ENCODE measurements at places on chromosomes 4 and X.
A peak's percentile ranks its signal among the peaks of the same experiment; 100 is the strongest.

- no peak for DNase-seq
Measured at GRCh38 chrX:10923466-10923865, 187.7 kb upstream of the HCCS start.

GRCh38 chrX:103918571-103919269 is 43.7 kb upstream of the TMSB15B start:
- DNase-seq: peak; percentile 52

DNA sequence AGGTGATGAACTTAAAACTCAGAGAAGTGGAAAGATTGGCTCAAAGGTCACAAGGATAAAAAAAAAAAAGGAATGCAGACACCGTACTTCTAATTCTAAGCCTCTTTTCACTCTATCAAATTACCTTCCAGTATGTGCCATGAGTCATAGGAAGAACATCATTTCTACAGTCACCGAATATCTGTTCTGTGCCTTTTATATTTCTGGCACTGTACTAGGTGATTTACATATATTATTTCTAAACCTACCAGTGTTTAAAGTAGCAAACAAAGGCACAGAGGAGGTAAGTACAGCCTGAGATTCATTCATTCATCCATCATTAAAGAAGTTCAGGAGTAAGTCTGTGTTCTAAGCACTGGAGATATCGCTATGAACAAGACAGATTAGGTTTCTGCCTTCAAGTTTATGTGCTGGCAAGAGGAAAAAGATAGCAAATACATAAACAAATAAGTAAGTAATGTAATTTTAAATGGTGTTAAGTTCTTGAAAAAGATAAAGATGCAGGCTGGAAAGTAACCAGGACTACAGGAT is 65.3 kb downstream of the PALLD start:
- DNase-seq: no peak

DNA sequence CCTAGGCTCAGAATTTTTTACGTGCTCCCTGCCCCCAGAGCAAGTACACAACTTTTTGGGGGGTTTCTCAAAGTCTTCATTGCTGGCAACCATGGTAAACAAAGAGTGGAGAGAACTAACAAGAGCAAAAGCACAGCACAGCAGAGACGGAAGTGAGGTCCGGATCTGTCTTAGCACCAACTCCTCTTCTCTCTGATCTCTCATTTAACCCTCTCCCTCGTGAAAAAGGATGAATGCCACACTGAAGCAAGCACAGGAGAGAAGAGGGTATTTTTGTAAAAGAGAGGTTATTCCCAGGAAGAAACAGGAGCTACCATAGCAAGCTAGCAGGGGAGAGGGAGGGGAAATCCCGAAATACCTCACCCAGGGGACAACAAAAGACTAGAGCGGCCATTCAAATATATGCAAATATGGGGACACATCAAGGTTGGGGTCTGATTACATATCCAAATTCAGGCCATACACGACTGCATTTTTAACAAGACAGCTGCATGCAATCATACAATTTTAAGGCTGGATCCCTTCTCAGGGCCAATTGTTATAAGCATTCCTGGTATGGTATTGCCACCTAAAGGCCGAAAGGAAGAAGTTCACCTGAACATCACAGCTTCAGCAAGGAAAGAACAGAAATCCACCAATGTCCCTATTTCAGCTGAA is 46.6 kb downstream of the CD40LG start:
- peak; percentile 27 for DNase-seq

DNA sequence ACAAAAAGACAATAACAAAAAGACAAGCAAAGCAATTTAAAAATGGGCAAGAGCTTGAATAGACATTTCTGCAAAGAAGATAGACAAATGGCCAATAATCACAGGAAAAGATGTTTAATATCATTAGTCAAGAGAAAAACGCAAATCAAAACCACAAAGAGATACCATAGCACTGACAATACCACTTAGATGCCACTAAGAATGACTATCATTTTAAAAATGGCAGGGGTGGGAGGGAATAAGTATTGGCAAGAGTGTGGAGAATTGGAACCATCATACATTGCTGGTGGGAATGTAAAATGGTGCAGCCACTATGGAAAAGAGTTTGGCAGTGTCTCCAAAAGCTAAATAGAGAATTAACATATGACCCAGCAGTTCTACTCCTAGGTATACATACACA is 15.1 kb upstream of the EXOC1 start:
- DNase-seq: no peak

- no peak for DNase-seq
Measured at GRCh38 chr4:157023941-157024340, 52.0 kb upstream of the GLRB start.

GRCh38 chrX:134313418-134313817 is 76.4 kb downstream of the CCDC160 start:
- DNase-seq: no peak

DNA sequence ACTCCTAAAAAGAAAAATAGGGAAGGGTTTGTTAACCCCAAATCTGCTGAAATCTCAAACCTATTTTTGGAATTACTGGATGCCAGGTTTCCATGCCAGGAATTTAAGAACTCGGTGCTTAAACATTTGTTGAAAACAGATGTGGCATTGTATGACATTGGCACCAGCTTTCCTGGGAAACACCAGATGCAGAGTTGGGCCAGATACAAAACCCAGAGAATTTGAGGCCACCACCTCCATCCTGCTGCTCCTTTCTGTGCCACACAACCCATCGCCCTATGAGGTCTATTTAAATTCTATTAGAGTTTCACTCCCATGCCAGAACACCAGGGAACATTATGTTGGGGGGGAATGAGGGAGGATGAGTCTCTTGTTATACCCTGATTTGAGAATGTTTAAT is 71.7 kb downstream of the ARAP2 start:
- DNase-seq: no peak

GRCh38 chr4:88706574-88706973 is 8.9 kb upstream of the NAP1L5 start:
- DNase-seq: no peak

- peak; percentile 29 for DNase-seq
Measured at GRCh38 chrX:71253253-71254091, 468 bp downstream of the ZMYM3 start.

DNA sequence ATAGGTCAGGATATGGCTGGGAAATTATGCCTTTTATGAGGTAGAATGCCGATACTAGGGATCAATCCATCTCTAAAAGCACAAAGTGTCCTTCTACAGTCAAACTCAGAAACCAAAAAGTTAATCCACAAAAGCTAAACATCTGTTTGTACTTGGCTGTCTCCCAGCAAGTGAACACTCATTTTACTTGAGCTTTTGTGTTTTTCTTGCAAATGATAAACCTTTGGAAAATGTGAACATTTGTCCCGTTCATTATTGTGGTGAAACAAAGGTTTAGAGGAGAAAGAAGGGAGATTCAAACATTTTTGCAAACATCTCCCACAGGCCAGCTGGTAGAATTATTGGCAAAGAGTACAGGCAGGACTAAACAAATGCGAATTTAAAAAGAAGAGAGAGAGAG is 300.6 kb upstream of the SPANXN1 start:
- no peak for DNase-seq

DNA sequence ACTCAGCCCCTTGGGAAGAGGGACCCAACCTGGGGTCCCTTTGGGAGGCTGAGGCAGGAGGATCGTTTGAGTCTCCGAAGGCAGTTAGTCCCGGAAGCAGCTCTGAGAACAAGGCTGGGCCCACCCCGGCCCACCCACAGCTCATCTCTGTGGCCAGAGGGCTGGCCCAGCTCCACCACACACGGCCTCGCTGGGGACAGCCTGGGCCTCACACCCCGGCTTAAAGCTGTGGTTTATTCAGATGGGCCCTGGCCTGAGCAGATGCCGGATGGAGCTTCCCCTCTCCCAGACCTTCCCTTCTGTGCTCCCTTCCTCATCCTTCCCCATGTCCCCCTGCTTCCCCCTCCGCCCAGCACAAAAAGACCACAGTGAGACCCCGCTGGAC is 54.4 kb downstream of the FAM53A start:
- DNase-seq: no peak

GRCh38 chr4:41058426-41058825 is 155.9 kb downstream of the APBB2 start:
- DNase-seq: no peak

GRCh38 chr4:3508542-3508941 is 23.7 kb downstream of the LRPAP1 start:
- DNase-seq: no peak

GRCh38 chr4:107071108-107071507 is 35.0 kb upstream of the DKK2 start:
- DNase-seq: no peak

GRCh38 chr4:107261241-107261874 is 225.2 kb upstream of the DKK2 start:
- no peak for DNase-seq

DNA sequence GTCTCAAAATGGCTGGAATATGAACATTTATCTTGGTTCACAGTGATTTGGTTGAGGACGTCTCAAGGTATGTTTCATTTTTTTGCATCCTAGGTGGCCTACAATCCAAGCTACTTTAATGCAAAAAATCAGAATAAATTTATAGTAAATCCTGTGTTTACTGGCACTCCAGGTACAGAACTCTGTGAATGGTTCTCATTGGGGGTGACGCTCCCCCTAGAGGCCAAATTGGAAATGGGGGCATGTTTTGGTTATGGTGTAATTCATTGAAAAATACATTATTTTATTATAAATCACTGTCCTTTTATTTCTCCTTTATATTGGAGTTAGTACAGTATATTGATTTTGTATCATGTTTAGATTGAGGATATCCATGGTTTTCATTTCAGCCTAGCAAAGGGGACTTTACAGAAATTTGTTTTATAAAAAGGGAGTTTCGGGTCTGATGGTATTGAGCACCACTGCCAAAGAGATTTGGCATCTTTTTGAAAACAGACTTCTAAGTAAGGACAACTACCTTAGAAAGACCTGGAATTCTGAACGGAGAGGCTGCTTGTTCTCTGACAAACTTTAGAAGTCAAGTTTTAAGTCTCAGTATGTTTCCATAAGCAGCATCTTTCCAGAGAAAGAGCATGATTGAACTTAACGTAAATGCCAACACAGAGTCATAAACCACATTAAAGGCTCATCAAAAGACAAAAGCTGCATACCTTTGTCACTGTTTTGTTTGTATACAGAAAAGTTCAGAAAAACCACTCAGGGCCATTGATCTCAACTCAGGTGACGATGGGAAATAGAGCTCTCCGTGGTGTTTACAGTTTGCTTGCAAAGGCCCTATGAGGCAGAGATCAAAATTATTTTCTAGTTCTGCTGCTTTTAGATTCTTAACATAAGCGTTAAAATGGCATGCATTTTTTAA is 19.4 kb downstream of the MTM1 start:
- DNase-seq: peak; percentile 54

DNA sequence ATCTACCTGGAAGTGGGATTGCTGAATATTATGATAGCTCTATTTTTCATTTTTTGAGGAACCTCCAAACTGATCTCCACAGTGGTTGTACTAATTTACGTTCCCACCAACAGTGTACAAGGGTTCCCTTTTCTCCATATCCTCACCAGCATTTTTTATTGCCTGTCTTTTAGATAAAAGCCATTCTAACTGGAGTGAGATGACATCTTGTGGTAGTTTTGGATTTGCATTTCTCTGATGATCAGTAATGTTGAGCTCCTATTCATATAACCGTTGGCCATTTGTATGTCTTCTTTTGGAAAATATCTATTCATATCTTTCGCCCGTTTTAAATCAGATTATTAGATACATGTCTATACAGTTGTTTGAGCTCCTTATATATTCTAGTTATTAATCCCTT is 101.8 kb downstream of the RASGEF1B start:
- DNase-seq: no peak

DNA sequence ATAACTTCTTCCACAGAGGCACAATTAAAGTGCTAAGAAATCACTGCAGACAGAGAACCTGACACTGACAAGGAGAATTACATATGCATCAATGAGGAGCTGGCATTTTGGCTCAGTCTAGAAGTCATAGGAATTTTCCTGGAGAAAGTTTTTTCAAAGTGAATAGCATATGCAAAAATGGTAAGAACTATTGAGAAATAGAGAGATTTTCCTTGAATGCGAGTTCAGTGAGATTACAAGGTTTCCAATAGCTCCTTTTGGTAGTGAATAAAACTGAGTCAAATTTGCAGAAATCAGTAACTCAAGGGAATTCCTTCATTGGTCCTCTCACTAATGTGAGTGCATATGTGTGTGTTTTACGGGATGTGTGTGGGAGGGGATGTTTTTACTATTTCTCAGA is 557.5 kb downstream of the PPARGC1A start:
- no peak for DNase-seq

- DNase-seq: no peak
Measured at GRCh38 chrX:31658360-31658759, 586.5 kb upstream of the FTHL17 start.

DNA sequence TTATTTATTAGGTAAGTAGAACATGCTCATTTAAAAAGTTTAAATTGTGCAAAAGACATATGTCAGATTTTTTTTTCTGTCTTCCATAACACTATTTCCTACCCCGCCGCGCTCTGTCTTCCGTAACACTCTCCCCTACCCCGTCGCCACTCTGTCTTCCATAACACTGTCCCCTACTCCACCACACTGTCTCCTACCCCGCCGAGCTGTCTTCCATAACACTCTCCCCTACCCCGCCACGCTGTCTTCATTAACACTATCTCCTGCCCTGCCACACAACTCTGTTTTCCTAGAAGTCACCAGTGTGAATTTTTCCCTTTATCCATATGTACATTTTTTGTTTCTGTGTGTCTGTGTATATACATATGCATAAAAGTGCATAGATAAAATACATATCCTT is 4.4 kb downstream of the MSMO1 start:
- no peak for DNase-seq

- DNase-seq: no peak
Measured at GRCh38 chr4:107997794-107998193, 8.1 kb downstream of the HADH start.

GRCh38 chr4:114782415-114783214 is 184.0 kb downstream of the UGT8 start:
- no peak for DNase-seq

GRCh38 chrX:41933546-41933945 is 10.2 kb upstream of the CASK start:
- no peak for DNase-seq

- no peak for DNase-seq
Measured at GRCh38 chrX:85052636-85053343, 49.1 kb downstream of the APOOL start.

DNA sequence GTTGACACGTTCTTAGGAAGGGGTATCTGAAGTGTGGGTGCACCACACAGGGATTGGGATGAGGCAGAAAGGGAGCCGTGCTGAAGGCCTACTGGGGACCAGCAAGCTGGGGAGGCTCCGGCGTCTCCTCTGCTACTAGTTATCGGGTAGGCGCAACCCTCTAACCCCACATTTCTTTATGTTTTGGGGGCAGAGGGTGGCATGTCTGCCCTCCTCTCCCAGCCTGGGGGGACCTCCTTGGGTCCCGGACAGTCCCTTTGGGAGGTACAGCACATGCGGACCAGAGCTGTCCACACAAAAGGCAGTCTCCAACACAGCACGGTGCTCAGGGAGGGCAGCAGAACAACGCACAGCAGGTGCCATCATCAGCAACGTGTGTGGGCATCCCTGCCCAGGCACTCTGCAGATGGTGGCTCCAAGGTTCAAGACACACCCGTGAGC is 33.2 kb downstream of the WDR1 start:
- DNase-seq: no peak

- DNase-seq: no peak
Measured at GRCh38 chr4:87989765-87990164, 14.3 kb downstream of the SPP1 start.
